NCI-H2081 treated with DMSO at 0.1 percent for 48 hours (cell line): ENCODE measurements at places on chromosomes 2 and 18.

DNA sequence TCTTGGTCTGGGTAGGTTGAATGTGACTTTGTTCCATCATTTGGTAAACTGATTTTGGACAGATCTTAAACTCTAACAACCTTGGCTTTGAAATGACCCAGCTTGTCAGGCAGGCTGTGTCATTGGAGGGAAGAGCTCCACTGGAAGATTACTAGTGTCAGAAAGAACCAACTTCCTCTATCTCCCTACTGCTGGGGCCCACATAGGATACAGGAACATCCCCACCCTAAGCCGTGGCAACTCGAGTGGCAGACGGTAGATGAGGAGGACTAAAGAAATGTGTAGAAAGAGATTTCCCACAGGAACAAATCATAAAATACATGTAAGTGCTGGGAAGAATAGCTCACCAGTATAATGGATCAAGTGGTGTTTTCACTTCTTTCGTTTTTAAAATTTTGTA, 4.3 kb upstream of the G6PC2 start:
- no peak for DNase-seq

DNA sequence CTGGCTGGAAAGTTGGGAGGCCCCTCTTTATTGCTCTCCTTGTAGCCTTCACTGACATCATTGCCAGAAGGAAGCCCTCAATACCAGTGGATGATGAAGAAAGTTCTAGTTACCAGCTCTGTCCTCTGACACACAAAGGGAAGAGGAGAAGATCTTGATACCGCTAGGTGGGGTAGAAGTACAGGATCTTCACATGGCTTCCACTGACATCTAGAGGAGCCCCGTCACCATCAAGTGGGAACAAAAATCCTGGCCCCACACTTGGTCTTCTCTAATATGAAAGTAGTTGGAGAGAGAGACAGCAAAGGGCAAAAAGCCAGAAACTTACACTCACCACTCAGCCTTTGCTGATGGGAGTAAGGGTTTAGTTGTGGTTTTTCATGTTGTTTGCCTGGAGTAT, 12.4 kb downstream of the XIRP2 start:
- no peak for DNase-seq

DNA sequence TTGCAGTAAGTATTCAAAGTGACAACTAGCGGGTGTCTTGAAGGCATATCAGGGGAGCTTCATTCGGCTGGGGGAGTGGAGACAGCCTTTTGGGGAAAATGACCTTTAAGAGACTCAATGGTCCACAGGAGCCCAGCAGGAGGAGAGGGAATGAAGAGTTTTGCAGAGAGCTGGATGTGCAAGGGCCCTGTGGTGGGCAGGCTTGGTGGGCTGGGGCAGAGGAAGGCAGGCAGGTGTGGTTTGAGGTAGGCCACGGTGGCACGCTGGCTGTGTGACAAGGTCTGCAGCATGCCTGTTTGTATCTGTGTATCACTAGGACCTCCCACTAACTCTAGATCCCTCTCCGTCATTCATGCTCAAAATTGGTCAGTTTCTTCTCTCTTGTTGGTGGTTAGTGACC, 53.7 kb downstream of the CD8B2 start:
- no peak for DNase-seq

- no peak for DNase-seq
Observed at GRCh38 chr2:16134436-16135165, 194.3 kb downstream of the MYCN start.

DNA sequence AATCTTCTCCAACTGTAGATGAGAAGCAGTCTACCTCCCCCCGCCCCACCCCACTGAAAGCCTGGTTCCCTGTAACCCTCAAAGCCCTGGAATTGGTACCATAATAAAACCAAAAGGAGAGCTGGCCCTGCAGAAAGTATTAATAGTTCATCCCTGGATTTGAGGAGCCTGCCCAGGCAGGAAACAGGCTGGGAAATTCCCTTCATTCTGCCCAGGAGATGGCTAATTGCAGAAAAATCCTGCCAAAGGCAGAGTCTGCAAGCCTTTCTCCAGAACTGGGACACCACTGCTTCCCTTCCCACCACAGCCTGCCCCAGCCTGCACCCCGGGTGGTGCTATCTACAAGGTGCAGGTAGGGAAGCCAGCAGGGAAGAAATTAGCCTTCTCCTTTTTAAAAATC, 16.3 kb downstream of the GKN2 start:
- no peak for DNase-seq

- DNase-seq = no peak
Observed at GRCh38 chr18:42959528-42959927, 156.0 kb downstream of the RIT2 start.

DNA sequence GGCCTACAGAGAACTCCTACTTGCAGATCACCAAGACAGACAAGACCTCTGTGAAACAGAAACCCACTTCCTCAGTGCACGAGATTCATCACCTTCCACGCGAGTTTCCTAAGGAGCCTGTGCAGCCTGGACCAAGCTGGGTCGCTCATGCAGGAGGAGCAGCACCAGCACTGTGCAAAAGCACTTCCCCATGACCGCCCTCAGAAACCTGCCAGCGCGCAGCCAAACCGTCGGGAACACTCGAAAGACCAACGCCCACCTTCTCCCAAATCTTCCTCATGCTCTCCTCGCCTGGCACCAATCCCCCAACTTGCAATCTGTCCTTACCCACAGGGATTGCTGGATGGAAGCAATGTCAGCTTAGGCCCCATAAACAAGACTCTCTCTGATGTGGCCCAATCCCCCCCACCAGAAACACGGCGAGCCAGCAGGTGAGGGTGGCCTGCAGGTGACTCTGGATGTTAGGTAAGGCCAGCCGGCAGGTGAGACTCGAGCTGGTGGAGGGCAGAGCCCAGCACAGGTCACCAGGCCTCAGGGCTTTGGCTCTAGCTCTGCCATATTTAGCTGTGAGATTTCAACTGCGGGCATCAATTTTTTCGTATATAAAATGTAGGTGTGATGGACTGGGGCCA, 69.4 kb downstream of the PXDN start:
- DNase-seq = no peak

- no peak for DNase-seq
Observed at GRCh38 chr2:21268878-21269224, 145.1 kb downstream of the TDRD15 start.

DNA sequence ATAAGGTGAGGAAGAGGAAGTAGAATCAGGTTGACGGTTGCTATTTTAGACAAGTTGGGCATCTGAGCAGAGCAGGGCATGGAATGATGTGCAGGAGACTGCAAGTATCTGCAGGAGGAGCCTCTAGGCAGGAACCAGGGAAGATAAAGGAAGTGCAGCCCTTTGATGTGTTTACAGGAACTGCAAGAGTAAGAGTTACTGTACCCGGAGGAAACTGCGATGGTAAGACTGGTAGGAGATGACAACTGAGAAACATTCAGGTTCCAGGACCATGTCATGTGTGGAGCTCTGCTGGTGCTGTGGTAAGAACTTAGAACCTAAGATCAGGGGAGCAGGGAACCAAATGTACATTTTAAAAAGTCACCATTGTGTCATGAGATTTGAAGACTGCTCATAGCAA, 134.3 kb upstream of the STON1 start:
- DNase-seq = no peak

DNA sequence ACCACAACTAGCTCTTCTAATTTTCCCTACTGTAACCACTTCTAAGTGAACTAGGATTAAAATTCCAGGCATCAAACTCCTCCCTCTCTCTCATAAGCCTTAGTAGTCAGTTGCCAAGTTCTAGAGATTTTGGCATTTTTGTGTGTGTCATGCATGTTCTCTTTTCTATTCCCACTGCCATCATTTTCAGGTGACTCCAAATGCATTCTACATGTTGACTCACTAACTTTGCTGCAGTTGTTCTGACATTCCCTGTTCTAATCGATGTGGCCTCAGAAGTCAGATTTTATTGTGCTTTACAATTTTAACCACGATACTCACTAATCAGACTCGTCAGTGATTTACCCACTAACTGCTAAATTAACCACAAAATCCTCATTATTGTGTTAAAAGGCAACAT, 13.3 kb downstream of the DSC1 start:
- DNase-seq = no peak

GRCh38 chr2:134718817-134719814, at the start of gene TMEM163:
TMEM163 (minus strand) TSS chr2:134719000.
- no peak for DNase-seq

DNA sequence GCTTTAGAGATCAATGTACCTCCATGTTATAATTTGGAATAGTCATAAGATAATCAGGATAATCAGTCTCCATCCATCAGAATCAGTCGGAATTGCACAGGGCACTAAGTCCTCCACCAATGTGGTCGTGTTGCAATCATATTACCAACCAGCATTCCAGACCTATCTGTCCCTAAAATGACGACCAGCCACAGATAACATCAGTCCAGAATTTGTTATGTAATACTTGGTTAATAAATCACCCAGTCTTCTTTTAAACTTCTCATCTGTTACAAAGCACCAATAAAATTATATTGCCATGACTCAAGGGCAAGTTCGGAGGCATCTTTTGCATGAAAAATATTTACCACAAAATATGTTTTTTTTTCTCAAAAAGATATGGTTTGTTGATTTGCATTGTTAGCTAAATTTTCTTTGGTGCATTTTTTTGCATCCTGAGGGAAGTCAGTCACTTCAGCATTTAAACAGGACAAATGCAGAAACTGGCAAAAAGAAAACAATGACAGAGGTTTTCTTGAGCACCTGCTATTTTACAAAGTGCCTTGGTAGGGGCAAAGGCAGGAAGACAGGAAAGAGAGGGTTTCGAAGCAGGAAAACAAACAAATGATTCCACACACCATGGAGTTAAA, 29.3 kb downstream of the PIEZO2 start:
- no peak for DNase-seq

GRCh38 chr2:105865222-105865913, 120.7 kb downstream of the NCK2 start:
- DNase-seq = no peak

DNA sequence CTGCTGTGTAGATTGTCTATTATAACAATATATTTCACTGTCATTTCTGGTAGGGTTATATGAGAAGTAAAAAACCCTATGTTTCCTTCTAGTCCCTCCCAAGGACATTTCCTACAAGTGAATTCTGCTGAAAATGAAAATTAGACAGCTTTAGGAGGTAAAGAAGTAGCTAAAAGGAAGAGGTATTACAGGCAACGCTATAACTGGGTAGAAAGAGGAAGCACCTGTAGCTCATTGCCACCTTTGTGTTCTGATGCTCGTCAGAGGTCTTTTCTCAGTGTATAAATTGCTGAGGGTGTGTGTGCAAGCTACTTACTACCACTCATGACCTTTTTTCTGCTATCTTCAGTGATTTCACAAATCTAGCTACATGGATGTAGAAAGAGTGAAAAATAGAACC, 1.4 kb downstream of the DNAJC10 start:
- no peak for DNase-seq

DNA sequence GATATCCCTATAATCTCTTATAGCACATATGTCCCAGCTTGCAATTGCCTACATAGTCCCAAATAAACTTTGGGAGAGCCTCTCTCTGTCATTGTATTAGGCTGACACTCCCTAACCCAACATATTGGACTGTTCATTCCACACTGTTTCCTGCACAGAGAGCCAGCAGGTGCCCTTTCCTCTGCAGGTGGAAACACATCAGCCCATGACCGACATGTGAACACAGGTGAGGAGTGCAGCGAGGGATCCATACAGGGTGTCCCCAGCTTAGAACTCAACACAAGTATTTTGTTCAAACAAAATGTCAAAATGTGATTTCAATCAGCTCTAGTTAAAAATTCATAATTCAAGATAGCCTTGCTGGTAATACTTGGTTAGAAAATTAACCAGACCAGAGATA, 49.9 kb upstream of the TPO start:
- DNase-seq = no peak

DNA sequence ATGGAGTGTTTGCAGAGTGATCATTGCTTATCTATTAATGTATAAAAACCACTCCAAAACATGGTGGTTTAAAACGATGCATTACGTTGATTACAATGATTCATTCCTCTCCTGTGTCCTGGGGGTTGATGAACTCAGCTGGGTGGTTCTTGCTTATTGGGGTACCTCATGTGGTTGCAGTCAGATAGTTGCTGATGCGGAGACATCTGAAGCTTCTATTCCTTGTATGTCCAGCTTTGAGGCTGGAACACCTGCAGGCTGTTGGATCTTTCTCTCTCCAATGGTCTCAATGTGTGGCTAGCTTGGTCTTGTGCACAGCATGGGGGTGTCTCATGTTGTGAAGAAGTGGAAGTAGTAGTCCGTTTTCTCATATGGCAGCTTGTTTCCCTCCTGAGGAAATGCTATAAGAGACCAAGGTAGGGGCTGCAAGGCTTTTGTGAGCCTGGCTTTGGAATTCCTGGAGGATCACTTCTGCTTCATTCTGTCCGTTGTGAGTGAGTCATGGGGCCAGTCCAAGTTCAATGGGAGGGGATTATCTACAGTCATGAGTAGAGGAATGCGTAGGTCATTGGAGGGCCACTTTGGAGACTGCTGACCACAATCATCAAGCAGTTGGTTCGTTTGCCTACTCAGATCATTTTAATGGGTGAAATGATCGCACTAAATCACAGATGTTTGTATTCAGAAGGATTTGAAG, 601.0 kb downstream of the SLC4A3 start:
- DNase-seq = no peak

- no peak for DNase-seq
Observed at GRCh38 chr2:20448977-20449306, 2.1 kb downstream of the RHOB start.

GRCh38 chr18:4207383-4207985, 247.6 kb downstream of the DLGAP1 start:
- no peak for DNase-seq

- DNase-seq = no peak
Observed at GRCh38 chr18:29874519-29875098, 1167.9 kb downstream of the DSC3 start.

- no peak for DNase-seq
Observed at GRCh38 chr18:75140296-75140695, 68.6 kb downstream of the PTGR3 start.

- DNase-seq = no peak
Observed at GRCh38 chr2:219306047-219306446, 3.2 kb downstream of the PTPRN start.

GRCh38 chr2:71611781-71612527, 158.6 kb downstream of the DYSF start:
- DNase-seq = no peak

DNA sequence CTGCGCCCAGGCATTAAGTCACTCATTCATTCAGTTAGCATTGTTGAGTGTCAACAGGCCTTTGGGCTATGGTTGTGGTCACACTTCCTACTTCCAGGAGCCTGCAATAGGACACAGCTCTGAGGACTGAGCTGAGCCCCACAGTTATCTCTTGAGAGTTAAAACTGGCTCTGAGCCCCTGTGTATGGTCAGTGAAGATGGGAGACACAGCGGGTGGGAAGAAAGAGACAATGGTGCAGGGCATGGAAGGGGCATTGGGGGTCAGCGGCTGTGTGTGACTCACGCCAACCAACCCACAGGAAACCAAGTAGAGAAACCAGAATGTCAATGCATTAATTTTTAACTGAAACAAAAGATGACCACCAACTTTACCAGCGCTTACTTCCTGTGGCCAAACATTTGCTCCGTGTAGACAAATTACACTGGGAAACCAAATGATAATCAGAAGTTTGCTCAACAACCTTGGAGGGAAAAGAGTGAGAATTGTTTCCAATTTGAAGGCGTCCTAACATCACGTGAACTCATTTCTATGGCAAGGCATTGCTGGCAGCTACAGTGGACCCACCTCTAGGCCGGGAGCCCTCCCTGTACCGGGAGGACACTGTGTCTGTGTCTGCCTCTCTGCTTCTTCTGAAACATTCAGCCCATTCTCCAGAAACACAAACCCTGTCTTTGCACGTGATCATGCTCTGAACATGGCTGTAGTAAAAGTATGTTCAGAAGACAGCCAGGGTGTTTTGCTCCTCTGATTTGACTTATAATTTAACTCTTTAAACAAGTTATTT, 212.0 kb upstream of the ID2 start:
- DNase-seq = no peak
